ENCODE measurements at places on chromosomes 1 and 21. TPM values are rescaled to one million over a fixed set of nuclear protein-coding genes. Genes with fewer than 3 reads are reported as not detected.

GNG12 gene
- 209 TPM for total RNA-seq

LCE2C gene
- not detected for total RNA-seq

SHISAL2A gene
- not detected for total RNA-seq

WDR64 gene
- total RNA-seq: not detected

LMOD1 gene
- total RNA-seq: 5.4 TPM

OVAAL gene
- not detected for total RNA-seq

TEX35 gene
- total RNA-seq: not detected

CHI3L2 gene
- not detected for total RNA-seq

FCGR2B gene
- total RNA-seq: 0.14 TPM

BLACAT1 gene
- not detected for total RNA-seq

FMO5 gene
- 0.44 TPM for total RNA-seq

LCE1E gene
- not detected for total RNA-seq

KRTAP13-2 gene
- total RNA-seq: not detected

GPR25 gene
- not detected for total RNA-seq

BLZF1 gene
- total RNA-seq: 38.8 TPM

LCE3D gene
- not detected for total RNA-seq

FOXD3 gene
- not detected for total RNA-seq

VAV3 gene
- 0.57 TPM for total RNA-seq

CALML6 gene
- 0.66 TPM for total RNA-seq

DPT gene
- under 0.01 TPM for total RNA-seq

PCNX2 gene
- total RNA-seq: 25.4 TPM

IL24 gene
- 164 TPM for total RNA-seq

CELA2A gene
- 0.44 TPM for total RNA-seq

HNRNPCL4 gene
- total RNA-seq: not detected

C1orf141 gene
- not detected for total RNA-seq

CYP4Z1 gene
- not detected for total RNA-seq

SLAMF9 gene
- total RNA-seq: not detected

SPRR2F gene
- total RNA-seq: not detected

UBL4B gene
- total RNA-seq: not detected

SLAMF8 gene
- not detected for total RNA-seq

NCMAP gene
- total RNA-seq: not detected

ADGRB2 gene
- 14.0 TPM for total RNA-seq

AHDC1 gene
- total RNA-seq: 9.8 TPM

HAO2 gene
- not detected for total RNA-seq

SLC26A9 gene
- not detected for total RNA-seq

LAPTM5 gene
- not detected for total RNA-seq

DIRAS3 gene
- 5.7 TPM for total RNA-seq

PFDN2 gene
- 29.8 TPM for total RNA-seq

ZFP69 gene
- total RNA-seq: 1.3 TPM

CFAP141 gene
- total RNA-seq: not detected

BOLA1 gene
- total RNA-seq: 6.6 TPM

SYT6 gene
- total RNA-seq: 0.22 TPM

SPRR1A gene
- total RNA-seq: not detected

AQP10 gene
- not detected for total RNA-seq

PRAMEF1 gene
- total RNA-seq: not detected

KDM1A gene
- total RNA-seq: 79.4 TPM

PATJ gene
- total RNA-seq: 2.6 TPM

OR2T2 gene
- not detected for total RNA-seq

All from placental pericyte (primary cell).